Esophagus squamous epithelium (tissue), 5 donors: ENCODE measurements at places on chromosomes 1 and 21.

DNA sequence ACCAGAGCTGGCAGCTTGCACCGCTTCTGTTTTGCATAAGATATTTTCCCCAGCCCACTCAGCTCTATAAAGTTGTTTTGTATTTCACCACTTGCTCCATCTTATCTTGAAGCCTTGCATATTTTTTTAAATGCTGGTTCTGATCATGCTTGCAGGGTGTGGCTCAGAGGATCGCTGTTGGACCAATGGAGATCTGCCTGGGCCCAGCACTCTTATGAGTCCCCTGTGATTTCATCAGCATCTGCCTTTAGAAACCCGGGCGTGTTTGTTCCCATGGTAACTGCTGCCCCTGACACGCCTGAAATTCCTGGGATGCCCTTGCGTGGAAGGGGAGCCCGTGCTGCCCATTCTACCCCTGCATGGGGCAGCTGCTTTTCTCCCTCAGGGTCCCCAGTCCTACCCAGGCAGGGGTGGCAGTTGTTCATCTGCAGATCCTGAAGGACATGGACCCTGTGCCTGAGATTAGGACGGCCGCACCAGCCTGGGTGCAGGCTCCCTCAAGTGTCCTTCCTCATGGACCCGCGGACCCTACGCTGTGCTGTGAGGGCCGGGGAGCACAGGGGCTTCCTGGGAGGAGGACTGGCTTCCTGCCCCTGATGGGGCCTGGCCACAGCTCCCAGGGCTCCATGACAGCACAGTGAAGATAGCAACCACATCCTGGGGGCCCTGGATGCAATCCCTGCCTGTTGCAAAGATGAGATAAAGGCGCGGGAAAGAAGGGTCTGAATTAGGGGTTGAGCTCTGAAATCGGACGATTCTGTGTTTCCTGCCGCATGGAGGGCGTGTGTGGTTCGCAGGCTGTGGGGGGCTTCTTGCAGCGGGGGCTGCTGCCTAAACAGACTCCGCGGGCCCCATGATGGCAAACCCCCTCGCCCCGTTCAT, 226.5 kb downstream of the SDCCAG8 start:
- no peak for DNase-seq

GRCh38 chr1:221125976-221126375, 246.7 kb downstream of the HLX start:
- no peak for DNase-seq

- no peak for DNase-seq
Measured at GRCh38 chr21:19171585-19171984, 768.0 kb upstream of the TMPRSS15 start.

- DNase-seq: no peak
Measured at GRCh38 chr1:189654906-189655305, 822.8 kb downstream of the BRINP3 start.

- DNase-seq: no peak
Measured at GRCh38 chr21:14857529-14857928, 207.3 kb downstream of the NRIP1 start.

DNA sequence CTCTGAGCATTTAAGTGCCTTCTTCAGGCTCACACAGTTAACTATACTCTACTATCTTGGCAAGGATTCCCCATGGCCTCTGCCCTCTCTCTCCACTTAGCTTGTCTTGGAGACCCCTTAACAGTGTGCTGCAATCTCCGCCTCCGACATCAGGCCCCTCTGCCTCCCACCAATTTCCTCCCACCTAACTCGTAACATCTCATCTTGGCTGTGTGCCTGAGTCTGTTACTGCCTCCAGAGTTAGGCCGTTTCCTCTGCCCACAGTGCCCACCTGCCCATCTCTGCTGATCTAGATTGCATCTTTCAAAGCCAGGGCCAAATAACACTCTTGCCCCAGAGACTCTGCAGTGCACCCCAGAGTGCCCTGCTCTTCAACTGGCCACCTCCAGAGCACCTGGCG, 244.3 kb upstream of the TMEM51 start:
- no peak for DNase-seq

GRCh38 chr1:179262183-179262582, 31.4 kb upstream of the SOAT1 start:
- DNase-seq: no peak
